Esophagus mucosa (tissue), 1 donor: ENCODE measurements at places on chromosomes 1 and 21. TPM values are rescaled to one million over a fixed set of nuclear protein-coding genes. Genes with fewer than 3 reads are reported as not detected.

Gene OR10Z1
- not detected for total RNA-seq

Gene OLFML3
- 1.6 TPM for total RNA-seq

Gene DCST2
- total RNA-seq, result 1.3 TPM

Gene IGFN1
- total RNA-seq, result 0.12 TPM

Gene GPN2
- 20.0 TPM for total RNA-seq

Gene CTSS
- total RNA-seq, result 19.6 TPM

Gene KIF21B
- 0.52 TPM for total RNA-seq

Gene MMP23B
- 0.92 TPM for total RNA-seq

Gene RYR2
- 0.28 TPM for total RNA-seq

Gene RHCE
- 0.76 TPM for total RNA-seq

Gene EXO5
- 3.0 TPM for total RNA-seq

Gene SPEN
- total RNA-seq, result 25.1 TPM

Gene MAPKAPK2
- 47.3 TPM for total RNA-seq

Gene CCNL2
- total RNA-seq, result 58.3 TPM

Gene FCER1G
- total RNA-seq, result 0.76 TPM

Gene RIPPLY3
- total RNA-seq, result not detected

Gene TMPRSS3
- total RNA-seq, result 0.32 TPM

Gene RSPO1
- 0.20 TPM for total RNA-seq

Gene KCNK2
- total RNA-seq, result 0.08 TPM

Gene MNDA
- 0.52 TPM for total RNA-seq

Gene AMPD1
- total RNA-seq, result not detected

Gene LYPD8
- not detected for total RNA-seq

Gene NPHS2
- total RNA-seq, result not detected

Gene TMEM81
- total RNA-seq, result 1.3 TPM

Gene HES2
- total RNA-seq, result 47.3 TPM

Gene PLA2G4A
- total RNA-seq, result 8.4 TPM

Gene KRTAP19-1
- total RNA-seq, result not detected

Gene TLR5
- total RNA-seq, result 11.1 TPM

Gene PER3
- total RNA-seq, result 12.5 TPM

Gene AGBL4
- total RNA-seq, result not detected

Gene HPCAL4
- not detected for total RNA-seq

Gene CDCA8
- total RNA-seq, result 14.1 TPM

Gene OR2T29
- not detected for total RNA-seq

Gene GPR157
- 45.3 TPM for total RNA-seq

Gene TMCO4
- total RNA-seq, result 18.7 TPM

Gene ANGPTL7
- not detected for total RNA-seq

Gene LCE1A
- total RNA-seq, result not detected

Gene FCRL6
- not detected for total RNA-seq

Gene MRTO4
- total RNA-seq, result 35.5 TPM

Gene E2F2
- total RNA-seq, result 13.9 TPM

Gene LCE1B
- not detected for total RNA-seq

Gene LRRC39
- not detected for total RNA-seq

Gene CAPN8
- total RNA-seq, result 1.2 TPM

Gene DIPK1A
- 2.8 TPM for total RNA-seq

Gene UBE2Q1
- total RNA-seq, result 37.3 TPM
